ENCODE measurements at places on chromosomes 2 and 18. TPM values are rescaled to one million over a fixed set of nuclear protein-coding genes. Genes with fewer than 3 reads are reported as not detected.

The SLC66A3 gene
- total RNA-seq: 5.0 TPM

The RAB17 gene
- 3.6 TPM for total RNA-seq

- DNase-seq: no peak
Observed at GRCh38 chr2:111239107-111239506, 118.4 kb downstream of the BCL2L11 start.

DNA sequence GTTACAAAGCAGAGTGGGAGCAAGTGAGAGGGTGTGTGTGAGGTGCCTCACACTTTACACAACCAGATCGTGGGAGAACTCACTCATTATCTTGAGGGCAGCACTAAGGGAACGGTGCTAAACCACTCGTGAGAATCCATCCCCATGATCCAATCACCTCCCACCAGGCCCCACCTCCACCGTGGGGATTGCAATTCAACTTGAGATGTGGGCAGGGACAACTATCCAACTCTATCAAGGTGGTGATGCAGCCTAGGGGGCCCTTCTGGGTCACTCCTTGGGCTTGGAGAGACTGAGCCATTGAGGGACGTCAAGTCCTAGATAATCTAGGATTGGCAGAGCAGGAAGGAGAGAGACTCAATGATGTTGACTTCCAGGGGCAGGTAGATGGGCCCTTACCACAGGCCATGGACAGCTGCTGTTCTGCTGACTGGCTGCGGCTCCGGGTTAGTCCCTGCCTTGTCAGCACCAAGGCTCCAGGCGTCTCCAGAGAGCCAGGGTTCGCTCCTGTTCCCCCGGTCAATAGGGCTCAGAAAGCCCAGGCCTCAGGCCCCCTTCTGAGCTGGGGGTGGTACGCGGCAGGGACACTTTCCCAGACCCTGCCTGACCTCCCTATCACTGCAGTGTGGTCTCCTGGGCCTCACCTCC, 193.2 kb upstream of the HS6ST1 start:
- DNase-seq: no peak

- DNase-seq: peak; percentile 66
Observed at GRCh38 chr2:85259101-85259590, 68.6 kb downstream of the TGOLN2 start.

- peak; percentile 60 for DNase-seq
Observed at GRCh38 chr2:65281627-65282351, 54.2 kb downstream of the ACTR2 start.
